ENCODE measurements at places on chromosomes 4 and X. TPM values are rescaled to one million over a fixed set of nuclear protein-coding genes. Genes with fewer than 3 reads are reported as not detected.
A peak's percentile ranks its signal among the peaks of the same experiment; 100 is the strongest.

DNA sequence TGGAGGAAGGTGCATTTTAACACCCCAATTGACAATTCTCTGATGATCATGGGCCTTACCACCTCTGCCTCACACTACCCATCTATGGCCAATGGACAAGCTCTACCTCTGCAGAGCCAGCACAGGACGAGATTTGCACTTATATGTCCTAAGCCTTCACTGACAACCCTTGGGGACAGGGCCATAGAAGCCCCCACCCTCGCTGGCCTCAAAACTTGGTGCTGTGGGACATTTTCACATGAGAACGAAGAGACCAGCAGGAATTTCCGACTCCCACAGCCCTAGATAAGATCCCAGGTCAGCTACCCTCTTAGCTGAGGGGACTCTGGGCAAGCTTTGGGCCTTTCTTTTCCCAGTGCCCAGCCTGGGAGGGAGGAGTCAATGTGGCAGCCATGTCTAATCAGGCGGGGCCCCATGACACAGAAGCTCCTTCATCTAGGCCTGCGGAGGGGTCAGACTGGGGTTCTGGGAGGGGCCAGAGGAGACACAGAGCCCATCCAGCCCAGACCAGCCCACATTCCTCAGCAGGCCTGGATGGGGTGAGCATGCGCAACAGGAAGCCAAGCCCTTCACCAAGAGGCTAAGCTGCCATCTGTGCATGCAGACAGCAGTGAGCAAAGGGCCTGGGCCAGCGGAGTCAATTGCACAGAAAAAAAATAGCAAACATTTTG, 12.1 kb downstream of the PJA1 start:
- no peak overlapping the region for H3K27ac ChIP-seq
- no peaks in the 10 kb centered on the region for H3K4me1 ChIP-seq
- no peaks in the 10 kb centered on the region for H3K36me3 ChIP-seq
- H3K27me3 ChIP-seq: peaks cover 2% of the 10 kb centered on the region
- H3K4me3 ChIP-seq: no peak overlapping the region
- no peak for DNase-seq

- H3K27ac ChIP-seq: no peak overlapping the region
- DNase-seq: peak; percentile 23
- H3K36me3 ChIP-seq: no peaks in the 10 kb centered on the region
- H3K27me3 ChIP-seq: no peaks in the 10 kb centered on the region
- H3K4me3 ChIP-seq: no peak overlapping the region
- no peaks in the 10 kb centered on the region for H3K4me1 ChIP-seq
Measured at GRCh38 chr4:110003401-110004187, 90.9 kb downstream of the EGF start.

The PLRG1 gene
- total RNA-seq: 125 TPM

DNA sequence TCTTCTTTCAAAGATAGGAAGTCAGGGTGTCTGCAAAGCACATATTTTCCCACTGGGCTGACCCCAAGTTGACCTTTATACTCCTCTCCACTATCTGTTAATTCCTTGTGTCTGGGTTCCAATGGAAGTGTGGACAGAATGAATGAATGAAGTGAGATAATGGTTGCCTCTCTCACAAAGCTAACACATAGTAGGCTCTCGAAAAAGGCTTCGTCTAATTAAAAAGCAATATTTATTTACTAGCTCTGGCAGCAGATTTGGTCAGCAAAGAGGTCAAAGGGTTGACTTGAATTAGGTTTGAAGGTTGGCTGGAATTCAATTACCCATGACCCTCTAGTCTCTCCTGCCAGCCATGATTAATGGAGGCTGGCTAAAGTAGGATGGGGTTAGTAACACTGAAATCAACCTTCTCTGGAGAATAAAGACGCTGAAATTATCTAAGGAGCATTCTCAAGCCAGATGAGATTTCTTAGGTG, 280.3 kb upstream of the KLF3 start:
- DNase-seq: no peak
- H3K4me1 ChIP-seq: peaks cover 24% of the 10 kb centered on the region
- H3K27ac ChIP-seq: no peak overlapping the region
- H3K36me3 ChIP-seq: no peaks in the 10 kb centered on the region
- H3K27me3 ChIP-seq: no peaks in the 10 kb centered on the region

- no peak for DNase-seq
- no peaks in the 10 kb centered on the region for H3K27me3 ChIP-seq
- H3K27ac ChIP-seq: peak overlapping the region; percentile 90
- H3K4me1 ChIP-seq: peaks cover 68% of the 10 kb centered on the region
- peak overlapping the region; percentile 49 for H3K4me3 ChIP-seq
- peaks cover 10% of the 10 kb centered on the region for H3K36me3 ChIP-seq
Measured at GRCh38 chrX:15750611-15751154, 12.6 kb downstream of the CA5B start.

The PCYT1B gene
- 0.44 TPM for total RNA-seq

The SMR3B gene
- not detected for total RNA-seq

DNA sequence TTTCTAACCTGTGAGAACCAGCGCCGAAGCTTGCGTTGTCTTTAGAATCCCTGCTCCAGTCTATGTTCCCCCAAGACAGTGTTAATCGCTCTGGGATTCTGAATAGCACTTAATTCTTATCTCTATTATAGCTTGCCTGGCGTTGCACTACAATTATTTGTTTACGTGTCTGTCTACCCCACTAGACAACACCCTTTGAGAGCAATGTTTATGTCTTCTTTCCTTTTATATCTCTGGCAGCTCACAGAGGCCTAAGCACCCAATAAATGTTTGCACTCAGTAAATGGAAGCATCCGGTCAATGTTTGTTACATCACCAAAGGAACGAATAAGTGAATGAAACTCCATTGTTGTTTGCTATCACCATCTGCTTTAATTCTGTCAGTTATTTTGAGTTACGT, 4.8 kb upstream of the NHS start:
- no peaks in the 10 kb centered on the region for H3K36me3 ChIP-seq
- H3K4me3 ChIP-seq: no peak overlapping the region
- H3K4me1 ChIP-seq: no peaks in the 10 kb centered on the region
- no peak for DNase-seq

DNA sequence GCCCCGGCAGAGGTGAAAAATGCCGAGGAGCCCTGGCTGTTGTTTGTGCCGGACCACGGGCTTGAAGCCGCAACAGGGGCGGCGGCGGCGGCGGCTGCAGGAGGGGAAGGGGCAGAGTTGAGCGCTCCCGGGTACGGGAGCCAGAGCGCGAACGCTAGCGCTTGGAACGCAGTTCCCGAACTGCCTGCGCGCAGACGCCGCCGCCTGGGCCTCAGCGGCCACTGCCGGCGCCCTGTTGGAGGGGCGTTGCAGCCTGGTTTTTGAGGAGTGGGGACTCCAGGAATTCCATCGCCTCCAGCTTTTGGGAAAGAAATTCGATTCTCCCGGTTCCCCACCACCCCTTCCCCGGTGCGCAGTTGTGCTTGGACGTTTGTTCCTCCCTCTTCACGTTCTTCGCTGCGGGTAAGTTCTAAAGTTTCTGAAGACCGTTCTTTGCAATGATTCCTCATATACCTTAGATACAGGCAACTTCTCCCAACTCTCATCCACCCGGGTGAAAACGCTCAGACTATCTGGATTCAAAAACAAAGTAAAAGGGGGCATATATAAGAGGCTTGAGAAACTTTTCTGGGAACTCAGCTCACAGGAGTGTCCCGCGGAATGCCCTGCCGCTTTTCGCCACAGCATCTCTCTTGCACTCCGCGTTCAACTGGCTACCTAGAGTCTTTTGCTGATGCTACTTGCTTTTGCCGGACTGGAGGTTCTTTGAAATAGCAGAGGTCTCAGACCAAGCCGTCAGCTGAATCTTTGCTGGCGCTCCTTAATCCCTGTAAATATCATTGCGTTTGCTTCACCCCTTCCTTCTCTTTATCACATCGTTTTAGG, 1.0 kb downstream of the FAT4 start:
- H3K27me3 ChIP-seq: peaks cover 70% of the 10 kb centered on the region
- no peak overlapping the region for H3K27ac ChIP-seq
- H3K4me1 ChIP-seq: peaks cover 32% of the 10 kb centered on the region
- DNase-seq: peak; percentile 33
- H3K4me3 ChIP-seq: peak overlapping the region; percentile 72

DNA sequence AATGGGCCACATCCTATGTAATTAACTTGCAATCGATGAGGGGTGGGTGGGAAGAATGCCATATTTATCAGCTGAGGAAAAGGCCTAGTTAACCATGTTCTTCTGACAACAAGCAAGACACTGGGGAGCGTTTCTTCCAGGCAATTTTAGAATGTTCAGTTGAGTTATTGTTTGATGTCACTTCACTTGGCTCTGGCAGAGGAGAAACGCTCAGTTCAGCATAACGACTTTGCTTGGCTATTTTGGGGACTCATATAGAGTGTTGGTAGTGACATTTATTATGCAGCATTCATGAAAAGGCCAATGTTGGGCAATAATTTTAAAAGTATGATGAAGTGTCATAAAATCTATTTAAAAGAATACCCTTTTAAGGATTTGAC, 648 bp downstream of the SYNPO2 start:
- H3K4me1 ChIP-seq: peaks cover 12% of the 10 kb centered on the region
- peaks cover 37% of the 10 kb centered on the region for H3K27me3 ChIP-seq
- H3K27ac ChIP-seq: no peak overlapping the region
- H3K4me3 ChIP-seq: peak overlapping the region; percentile 70
- DNase-seq: no peak
- no peaks in the 10 kb centered on the region for H3K36me3 ChIP-seq

DNA sequence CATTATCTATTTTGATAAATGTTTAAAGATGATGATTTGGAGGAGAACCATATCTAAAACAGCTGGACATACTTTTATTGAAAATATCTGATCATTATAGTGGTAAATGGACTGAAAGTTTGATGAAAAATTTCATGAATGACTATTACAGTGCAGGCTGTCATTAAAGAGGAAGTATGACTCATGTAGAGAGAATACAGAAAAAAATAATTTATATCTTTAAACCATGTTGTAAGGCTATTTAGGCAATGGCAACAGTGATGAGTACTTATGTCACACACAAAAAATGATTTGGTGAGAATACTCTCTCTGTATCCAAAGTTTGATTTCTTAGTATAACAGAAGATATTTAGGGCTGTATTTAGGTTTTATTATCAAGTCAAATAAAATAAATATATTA, 3.9 kb upstream of the GLRB start:
- no peaks in the 10 kb centered on the region for H3K4me1 ChIP-seq
- H3K4me3 ChIP-seq: no peak overlapping the region
- no peak for DNase-seq
- H3K27me3 ChIP-seq: peaks cover 19% of the 10 kb centered on the region

The AWAT1 gene
- total RNA-seq: not detected

DNA sequence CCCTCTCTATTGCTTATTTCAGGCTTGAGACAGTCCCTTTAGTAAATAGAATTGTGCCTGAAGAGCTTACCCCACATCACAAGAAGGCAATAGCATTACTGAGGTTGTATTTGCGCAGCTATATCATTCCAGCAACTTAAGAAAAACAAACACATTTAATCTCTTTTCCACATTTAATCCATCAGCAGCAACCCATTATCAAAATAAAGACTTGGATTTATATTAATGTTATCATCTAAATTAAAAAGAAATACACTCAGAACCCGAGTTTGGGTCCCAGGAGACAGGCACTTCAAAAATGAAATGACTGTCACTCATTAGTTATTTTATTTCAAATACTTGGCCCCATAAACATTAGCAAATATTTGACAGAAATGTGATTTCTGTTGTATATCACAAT, 10.4 kb downstream of the TFDP3 start:
- no peaks in the 10 kb centered on the region for H3K27me3 ChIP-seq
- no peaks in the 10 kb centered on the region for H3K36me3 ChIP-seq
- H3K27ac ChIP-seq: no peak overlapping the region
- no peak overlapping the region for H3K4me3 ChIP-seq

GRCh38 chr4:157992038-157992705, 180.7 kb downstream of the GASK1B start:
- H3K27ac ChIP-seq: no peak overlapping the region
- H3K27me3 ChIP-seq: no peaks in the 10 kb centered on the region
- no peaks in the 10 kb centered on the region for H3K36me3 ChIP-seq
- no peaks in the 10 kb centered on the region for H3K4me1 ChIP-seq

The PRKG2 gene
- 0.05 TPM for total RNA-seq

GRCh38 chrX:15217161-15217560, 52.7 kb downstream of the ASB9 start:
- no peaks in the 10 kb centered on the region for H3K4me1 ChIP-seq
- H3K27me3 ChIP-seq: peaks cover 15% of the 10 kb centered on the region
- no peak overlapping the region for H3K27ac ChIP-seq
- no peak overlapping the region for H3K4me3 ChIP-seq
- no peak for DNase-seq

GRCh38 chr4:52743444-52744019, 7.7 kb downstream of the ERVMER34-1 start:
- no peak overlapping the region for H3K27ac ChIP-seq
- no peaks in the 10 kb centered on the region for H3K36me3 ChIP-seq
- H3K4me3 ChIP-seq: no peak overlapping the region
- H3K27me3 ChIP-seq: peaks cover 6% of the 10 kb centered on the region

DNA sequence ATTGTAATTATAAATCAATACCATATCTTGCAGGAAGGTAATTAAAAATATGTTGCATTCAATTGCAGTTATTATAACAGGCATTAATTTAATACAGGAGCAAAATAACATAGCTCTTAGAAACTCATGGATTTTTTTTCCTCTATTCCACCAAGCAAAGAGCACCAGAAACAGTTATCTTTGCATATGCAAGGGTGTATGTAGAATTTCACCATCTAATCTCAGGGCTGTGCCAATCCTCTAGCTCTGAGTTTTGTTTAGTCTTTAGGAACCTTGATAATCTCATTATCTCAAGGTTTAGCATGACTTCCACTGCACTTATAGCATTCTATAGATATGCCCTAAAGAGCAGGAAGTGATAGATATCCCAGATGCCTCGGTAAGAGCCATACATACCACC, 197.5 kb downstream of the VEGFC start:
- no peaks in the 10 kb centered on the region for H3K27me3 ChIP-seq
- H3K36me3 ChIP-seq: no peaks in the 10 kb centered on the region
- H3K4me1 ChIP-seq: no peaks in the 10 kb centered on the region
- no peak overlapping the region for H3K4me3 ChIP-seq

GRCh38 chrX:101415180-101416145, 7.4 kb downstream of the HNRNPH2 start:
- no peaks in the 10 kb centered on the region for H3K27me3 ChIP-seq
- H3K27ac ChIP-seq: peak overlapping the region; percentile 94
- peak overlapping the region; percentile 43 for H3K4me3 ChIP-seq
- peak; percentile 24 for DNase-seq

GRCh38 chr4:147866532-147867271, 134.8 kb downstream of the ARHGAP10 start:
- no peaks in the 10 kb centered on the region for H3K4me1 ChIP-seq
- no peaks in the 10 kb centered on the region for H3K36me3 ChIP-seq
- no peak overlapping the region for H3K4me3 ChIP-seq
- no peak overlapping the region for H3K27ac ChIP-seq

The ADH7 gene
- not detected for total RNA-seq

The SRPK3 gene
- total RNA-seq: not detected

The NSG1 gene
- total RNA-seq: 5.3 TPM

GRCh38 chrX:119067023-119067739, 5.6 kb upstream of the CT47C1 start:
- DNase-seq: peak; percentile 72
- H3K4me3 ChIP-seq: no peak overlapping the region
- H3K27ac ChIP-seq: no peak overlapping the region

GRCh38 chrX:84046403-84046984, 141.5 kb downstream of the RPS6KA6 start:
- H3K4me3 ChIP-seq: no peak overlapping the region
- peak; percentile 19 for DNase-seq
- no peaks in the 10 kb centered on the region for H3K27me3 ChIP-seq
- H3K27ac ChIP-seq: no peak overlapping the region

The DMD gene
- 0.85 TPM for total RNA-seq
